Activated gamma-delta T cell treated with anti-CD3 and anti-CD28 coated beads, Interleukin-2, amount 50 U/mL, for 16 hours (primary cell): ENCODE measurements at places on chromosomes 12 and 14.

DNA sequence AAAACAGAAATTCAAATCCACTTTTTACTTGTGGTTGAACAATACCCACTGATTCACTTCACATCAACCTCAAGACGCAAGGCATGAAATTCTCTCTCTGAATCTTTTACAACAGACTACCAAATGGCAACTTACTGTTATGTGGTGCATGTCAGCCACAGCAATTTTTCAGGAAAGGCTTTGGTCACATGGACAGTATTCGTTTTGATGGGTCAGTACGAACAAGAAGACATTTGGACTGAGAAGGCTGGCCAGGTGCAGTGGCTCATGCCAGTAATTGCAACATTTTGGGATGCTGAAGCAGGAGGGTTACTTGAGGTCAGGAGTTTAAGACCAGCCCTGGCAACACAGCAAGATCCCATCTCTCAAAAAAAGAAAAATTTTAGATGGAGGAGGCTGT lies 144.0 kb downstream of the SEC23A start:
- DNase-seq, result no peak

DNA sequence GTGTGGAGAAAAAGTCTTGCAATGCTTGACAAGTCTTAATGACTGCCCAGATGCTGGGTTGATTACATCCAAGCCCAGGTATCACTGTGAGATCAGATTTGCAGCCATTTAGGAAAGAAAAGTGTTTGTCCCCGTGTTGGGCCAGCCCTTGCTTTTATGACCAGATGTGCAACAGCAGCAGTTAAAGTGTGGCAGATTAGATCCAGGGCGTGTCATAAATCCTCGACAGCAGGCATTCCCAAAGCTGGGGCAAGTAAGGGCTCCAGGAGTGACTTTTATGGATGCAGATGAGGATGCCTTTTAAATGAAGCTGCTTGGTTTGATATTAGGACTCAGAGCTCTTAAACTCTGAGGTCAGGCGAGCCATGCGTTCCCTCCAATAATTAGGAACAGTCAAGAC lies 1.7 kb downstream of the SMOC1 start:
- no peak for DNase-seq

GRCh38 chr12:93183940-93184671 lies 193.6 kb upstream of the NUDT4 start:
- no peak for DNase-seq

- no peak for DNase-seq
These were observed 58.3 kb upstream of the OTOGL start for GRCh38 chr12:80041071-80041470.

GRCh38 chr12:27913999-27914614 lies 58.4 kb downstream of the PTHLH start:
- DNase-seq, result no peak

GRCh38 chr14:89061696-89062095 lies 237.2 kb downstream of the TTC8 start:
- no peak for DNase-seq

DNA sequence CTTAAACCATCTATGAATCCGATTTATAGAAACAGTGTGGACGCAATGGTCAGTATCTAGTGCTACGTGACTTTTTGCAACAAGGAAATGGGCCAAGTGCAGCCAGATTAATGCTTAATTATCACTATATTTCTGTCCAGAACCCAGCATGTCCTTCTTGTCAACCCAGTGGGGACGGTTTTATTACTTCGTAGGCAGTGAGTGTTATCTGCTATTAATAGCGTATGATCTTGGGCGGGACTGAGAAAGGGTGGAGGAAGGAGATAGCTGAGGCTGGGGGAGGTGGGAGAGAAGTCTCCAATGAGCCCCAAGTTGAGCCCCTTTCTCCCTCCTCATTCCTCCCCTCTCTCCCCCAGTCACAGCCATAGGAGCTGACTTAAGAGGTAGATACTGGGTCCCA lies 59.7 kb upstream of the FAM222A start:
- no peak for DNase-seq

DNA sequence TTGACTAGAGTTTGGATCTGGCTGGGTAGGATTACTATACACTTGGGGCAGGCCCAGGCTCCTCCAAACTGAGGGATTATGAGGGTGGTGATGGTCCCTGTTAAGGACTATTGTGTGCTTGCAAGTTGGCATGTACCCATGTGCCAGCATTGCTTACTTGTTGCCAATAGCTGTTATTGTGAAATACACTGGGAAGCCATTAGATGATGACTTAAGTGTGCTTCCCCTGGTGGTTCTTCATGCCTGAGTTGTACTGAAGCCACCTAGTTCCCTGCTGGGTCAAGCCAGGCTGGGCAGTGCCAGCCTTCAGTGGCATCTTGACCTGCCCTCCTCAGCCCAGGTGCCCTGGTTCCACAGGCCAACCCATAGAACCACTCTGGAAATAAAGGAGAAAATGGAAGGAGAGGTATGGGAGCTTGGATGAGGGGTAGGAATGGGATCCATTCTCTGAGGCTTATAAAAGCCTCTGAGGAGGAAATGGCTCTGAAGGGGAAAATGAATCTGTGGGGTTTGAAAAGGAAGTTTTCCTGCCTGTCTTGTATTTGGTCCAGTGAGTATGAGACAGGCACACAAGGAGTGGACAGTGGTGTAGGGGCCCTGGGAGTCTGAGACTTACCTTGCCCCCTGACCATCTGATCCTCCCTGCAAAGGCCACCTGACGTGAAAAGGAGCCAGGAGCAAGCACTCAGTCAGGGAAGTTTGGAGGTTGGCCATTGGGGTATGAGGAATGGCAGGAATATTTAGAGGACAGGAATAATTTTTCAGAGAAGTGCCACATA lies 724 bp downstream of the LTB4R start:
- no peak for DNase-seq

DNA sequence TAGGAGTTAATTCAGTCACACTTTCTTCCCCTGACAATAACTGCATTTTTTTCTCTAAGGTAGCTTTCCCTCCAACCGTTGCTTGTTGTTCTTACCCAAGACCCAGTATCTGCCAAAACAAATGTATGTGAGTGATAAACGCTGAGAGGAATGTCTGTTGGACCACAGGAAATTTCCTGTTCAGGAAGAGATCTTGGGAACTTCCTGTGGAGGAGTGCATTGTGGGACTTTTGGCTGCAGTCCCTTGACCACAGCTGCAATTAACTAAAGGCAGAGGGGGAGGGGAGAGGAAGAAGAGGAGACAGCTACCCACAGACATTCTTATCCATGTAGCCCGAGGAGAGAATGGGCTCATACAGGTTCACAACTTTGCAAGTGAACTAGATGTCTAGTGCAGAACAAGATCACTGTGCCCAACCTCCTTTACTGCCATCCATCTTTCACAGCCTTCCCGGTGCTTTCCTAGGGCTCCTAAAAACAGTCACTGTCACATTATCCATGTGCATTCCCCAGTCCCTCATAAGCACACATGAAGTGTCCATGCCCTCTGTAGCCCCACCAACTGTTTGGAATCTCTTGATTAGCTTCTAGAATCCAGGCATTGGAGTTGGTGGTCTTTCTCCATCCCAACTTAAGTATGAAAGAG lies 149.5 kb downstream of the ETV6 start:
- DNase-seq, result no peak

DNA sequence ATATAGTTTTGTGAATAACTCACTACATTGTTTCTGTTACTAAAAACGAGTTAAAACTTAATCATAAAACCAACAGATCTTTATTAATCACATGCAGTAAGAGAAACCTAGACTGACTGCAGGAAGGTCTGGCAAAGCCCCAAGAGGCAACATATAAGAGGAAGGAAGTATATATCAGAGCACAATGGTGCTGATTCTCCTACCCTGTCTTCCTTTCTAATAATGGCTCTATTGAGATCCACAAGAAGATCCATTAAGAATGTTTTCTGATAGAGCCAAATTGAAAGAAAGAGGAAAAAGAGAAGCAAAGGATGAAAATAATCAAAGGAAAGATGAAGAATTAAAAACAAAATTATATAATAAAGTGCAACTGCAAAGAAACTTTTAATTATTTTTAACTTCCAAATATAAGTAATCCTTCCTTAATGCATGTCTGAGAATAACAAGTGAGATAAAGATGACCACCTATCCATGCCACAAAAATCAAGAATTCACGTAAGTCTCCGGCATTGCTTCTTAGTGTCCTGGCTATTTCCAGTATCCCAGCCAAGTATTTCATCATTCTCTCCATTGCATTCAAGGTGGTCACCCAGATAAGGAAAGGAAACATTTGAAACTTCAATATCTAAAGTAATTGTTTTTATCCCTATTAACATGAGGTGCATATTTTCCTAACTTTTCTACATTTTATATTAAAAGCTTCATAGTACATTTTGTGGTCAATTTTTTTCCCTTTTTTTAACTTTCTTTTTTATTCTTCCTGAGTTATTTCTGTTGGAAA lies 62.2 kb downstream of the SOX5 start:
- no peak for DNase-seq

- DNase-seq, result no peak
These were observed 5.0 kb downstream of the CEBPE start for GRCh38 chr14:23114120-23114458.

- no peak for DNase-seq
These were observed 61.1 kb downstream of the NCOR2 start for GRCh38 chr12:124506145-124506831.

- no peak for DNase-seq
These were observed 1.2 kb upstream of the TRIM9 start for GRCh38 chr14:51095854-51096823.

DNA sequence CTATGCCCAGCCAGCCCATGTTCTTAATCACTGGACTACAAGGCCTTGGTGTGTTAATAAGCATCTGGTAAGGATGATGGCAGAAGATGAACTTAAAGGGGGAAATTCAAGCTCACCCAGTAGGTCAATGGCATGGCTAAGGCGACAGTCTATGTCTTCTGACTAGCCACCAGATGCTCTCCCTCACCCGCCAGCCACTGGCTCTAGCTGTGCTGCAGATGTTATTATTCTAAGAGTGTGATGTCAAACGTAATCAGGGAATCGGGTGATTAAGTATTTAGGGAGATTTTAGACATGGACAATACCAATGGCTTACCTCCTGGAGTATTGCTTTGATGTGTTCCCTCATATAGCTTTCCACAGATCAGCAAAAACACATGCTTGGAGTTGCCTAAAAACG lies 39.2 kb upstream of the MAX start:
- DNase-seq, result no peak

- no peak for DNase-seq
These were observed 994.4 kb upstream of the SEL1L start for GRCh38 chr14:82528016-82528415.

GRCh38 chr12:104684884-104685283 lies 228.1 kb downstream of the CHST11 start:
- no peak for DNase-seq

DNA sequence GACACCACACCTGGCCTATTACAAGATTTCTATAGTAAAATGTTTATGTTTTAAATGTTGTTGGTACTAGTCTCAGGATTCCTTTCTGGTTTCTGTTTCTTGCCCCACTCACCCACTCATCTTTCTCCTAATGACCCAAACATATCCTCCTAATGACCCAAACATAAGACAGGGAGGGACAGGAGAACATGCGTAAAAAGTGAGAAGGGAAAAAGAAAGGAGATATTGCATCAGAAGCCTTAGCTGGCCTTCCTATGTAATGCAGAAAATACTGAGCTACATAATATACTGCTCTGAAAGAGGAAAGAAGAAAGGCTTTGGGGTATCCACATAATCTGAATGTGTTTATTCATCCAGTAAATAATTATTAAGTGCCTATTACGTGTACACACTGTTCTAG lies 104.6 kb upstream of the GPHB5 start:
- DNase-seq, result no peak

- no peak for DNase-seq
These were observed 1.6 kb downstream of the ANHX start for GRCh38 chr12:133233993-133234564.

GRCh38 chr14:73342670-73343069 lies 105.4 kb downstream of the PAPLN start:
- no peak for DNase-seq

DNA sequence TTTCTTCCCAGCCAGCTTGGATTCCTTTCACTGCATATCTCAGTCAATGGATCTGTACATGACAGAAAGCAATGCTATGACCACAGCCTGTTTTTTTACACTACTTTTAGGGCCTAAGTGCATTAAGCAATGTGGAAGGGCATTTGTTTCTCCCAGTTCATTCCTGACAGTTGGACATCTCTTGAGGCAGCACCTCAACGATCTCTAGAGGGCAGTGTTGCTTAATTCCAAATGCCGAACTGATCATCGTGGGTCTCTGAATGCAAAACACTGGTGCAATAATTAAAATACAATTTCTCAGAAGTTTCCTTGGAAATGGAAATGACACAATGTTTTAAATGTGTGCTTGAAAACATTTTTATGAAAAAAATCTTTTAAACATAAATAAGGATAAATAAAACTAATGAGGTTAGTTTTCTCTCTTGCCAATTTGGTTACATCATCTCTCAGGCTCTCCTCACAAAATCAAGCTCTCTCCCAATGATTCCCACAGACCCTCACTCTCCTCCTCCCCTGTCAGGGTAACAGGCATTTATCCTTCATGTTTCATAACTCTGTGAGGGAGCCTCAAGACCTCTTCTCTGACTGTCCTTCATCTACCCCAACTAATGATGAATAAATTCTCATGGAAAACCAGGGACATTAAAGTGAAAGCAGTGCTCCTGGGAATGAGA lies 192.4 kb upstream of the SLC16A7 start:
- DNase-seq, result no peak

GRCh38 chr12:7729746-7730145 lies 17.4 kb downstream of the CLEC4C start:
- no peak for DNase-seq

GRCh38 chr12:72179841-72180240 lies 92.3 kb upstream of the TRHDE start:
- no peak for DNase-seq

DNA sequence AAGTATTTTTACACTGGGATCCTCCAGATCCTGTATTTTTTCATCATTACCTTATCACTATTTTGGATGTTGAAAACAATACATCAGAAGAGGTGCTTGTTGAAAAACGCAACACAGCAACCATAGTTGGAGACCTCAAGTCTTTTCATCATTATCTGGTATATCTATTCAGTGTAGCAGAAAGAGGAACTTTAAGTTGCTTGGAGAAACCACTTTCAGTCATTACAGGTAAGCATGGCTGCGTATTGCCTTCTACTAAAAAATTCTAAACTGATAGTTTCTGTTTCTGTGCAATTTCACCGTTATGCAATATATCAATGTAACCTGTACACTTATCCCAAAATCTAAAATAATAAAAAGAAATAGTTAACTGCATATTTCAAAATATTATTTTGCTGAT lies 32.2 kb upstream of the PTPRQ start:
- no peak for DNase-seq

- no peak for DNase-seq
These were observed 56.1 kb downstream of the EPS8 start for GRCh38 chr12:15733136-15733535.

- no peak for DNase-seq
These were observed 1.1 kb downstream of the DCTN2 start for GRCh38 chr12:57545809-57546437.
